Sigmoid colon (tissue), 7 donors: ENCODE measurements at places on chromosomes 4 and X. TPM values are rescaled to one million over a fixed set of nuclear protein-coding genes. Genes with fewer than 3 reads are reported as not detected.
A peak's percentile ranks its signal among the peaks of the same experiment; 100 is the strongest.

Gene CLNK
- not detected for total RNA-seq

Gene TLL1
- 4.9 TPM for total RNA-seq

Gene PWWP3B
- total RNA-seq = 0.36 TPM

Gene CYBB
- 8.9 TPM for total RNA-seq

Gene HNRNPH2
- 51.0 TPM for total RNA-seq

Gene SGMS2
- total RNA-seq = 204 TPM

DNA sequence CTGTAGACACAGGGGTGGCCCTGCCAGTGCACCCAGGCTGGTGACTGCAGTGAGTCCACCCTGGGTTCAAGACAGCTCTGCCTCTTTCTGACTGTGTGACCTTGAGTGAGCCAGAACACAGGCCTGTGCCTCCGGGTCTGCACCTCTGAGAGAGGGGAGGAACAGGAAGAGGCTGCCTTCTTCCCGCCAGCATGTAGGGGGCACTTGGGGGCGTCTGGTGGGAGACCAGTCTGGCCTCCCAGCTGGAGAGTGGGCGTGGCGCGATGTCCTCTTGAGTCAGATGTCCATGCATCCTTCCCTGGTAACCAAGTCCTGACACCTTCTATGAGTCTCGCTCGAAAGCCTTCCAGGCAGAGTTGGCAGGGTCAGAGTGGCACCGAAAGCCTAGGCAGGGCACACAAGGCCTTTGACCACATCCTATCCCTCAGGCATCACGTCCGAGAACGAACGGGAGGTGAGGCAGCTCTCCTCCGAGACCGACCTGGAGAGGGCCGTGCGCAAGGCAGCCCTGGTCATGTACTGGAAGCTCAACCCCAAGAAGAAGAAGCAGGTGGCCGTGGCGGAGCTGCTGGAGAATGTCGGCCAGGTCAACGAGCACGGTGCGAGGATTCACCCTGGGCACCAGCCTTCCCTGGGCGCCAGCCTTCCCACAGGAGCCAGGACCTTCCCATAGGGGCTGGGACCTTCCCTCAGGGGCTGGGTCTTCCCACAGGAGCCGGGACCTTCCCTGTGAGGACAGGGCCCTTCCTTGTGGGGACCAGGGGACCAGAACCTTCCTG lies 21.3 kb downstream of the WFS1 start:
- H3K4me3 ChIP-seq = no peak overlapping the region
- H3K36me3 ChIP-seq = peaks cover 53% of the 10 kb centered on the region
- H3K27ac ChIP-seq = no peak overlapping the region
- H3K4me1 ChIP-seq = no peaks in the 10 kb centered on the region
- DNase-seq = peak; percentile 57
- no peaks in the 10 kb centered on the region for H3K27me3 ChIP-seq

- H3K27ac ChIP-seq = no peak overlapping the region
- H3K4me3 ChIP-seq = no peak overlapping the region
- H3K36me3 ChIP-seq = no peaks in the 10 kb centered on the region
- DNase-seq = no peak
- no peaks in the 10 kb centered on the region for H3K27me3 ChIP-seq
- no peaks in the 10 kb centered on the region for H3K4me1 ChIP-seq
Observed at GRCh38 chrX:130665263-130665662, 237.7 kb downstream of the ENOX2 start.

- no peaks in the 10 kb centered on the region for H3K36me3 ChIP-seq
- H3K4me3 ChIP-seq = no peak overlapping the region
- no peak overlapping the region for H3K27ac ChIP-seq
Observed at GRCh38 chrX:147910607-147911006, 1.1 kb upstream of the FMR1 start.

GRCh38 chr4:68346461-68346860 lies 3.4 kb downstream of the YTHDC1 start:
- no peaks in the 10 kb centered on the region for H3K36me3 ChIP-seq
- no peak overlapping the region for H3K27ac ChIP-seq
- H3K4me3 ChIP-seq = peak overlapping the region; percentile 90
- no peak for DNase-seq
- no peaks in the 10 kb centered on the region for H3K27me3 ChIP-seq

DNA sequence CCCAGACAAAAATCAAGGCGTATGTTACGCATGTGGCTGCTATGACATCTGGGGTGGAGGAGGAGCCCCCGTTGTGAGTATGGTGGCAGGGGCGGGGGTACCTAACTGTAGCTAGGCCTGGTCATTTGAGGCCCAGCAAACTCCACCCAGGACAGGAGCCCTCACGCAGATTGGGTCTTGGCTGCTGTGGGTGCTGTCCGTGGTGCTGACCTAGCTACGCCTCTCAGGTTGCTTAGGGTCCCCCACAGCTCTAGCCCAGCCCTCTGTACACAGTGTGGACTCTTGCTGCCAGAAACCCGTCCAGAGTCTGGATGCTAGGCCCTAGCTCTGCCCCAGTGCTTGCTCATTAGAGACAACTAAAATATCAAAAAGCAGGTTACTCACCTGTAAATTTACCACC lies 146.7 kb upstream of the PSAPL1 start:
- no peaks in the 10 kb centered on the region for H3K4me1 ChIP-seq
- DNase-seq = no peak
- H3K4me3 ChIP-seq = no peak overlapping the region
- no peaks in the 10 kb centered on the region for H3K27me3 ChIP-seq
- no peak overlapping the region for H3K27ac ChIP-seq

GRCh38 chr4:44984083-44984482 lies 257.7 kb upstream of the GNPDA2 start:
- H3K4me1 ChIP-seq = no peaks in the 10 kb centered on the region
- no peaks in the 10 kb centered on the region for H3K36me3 ChIP-seq

DNA sequence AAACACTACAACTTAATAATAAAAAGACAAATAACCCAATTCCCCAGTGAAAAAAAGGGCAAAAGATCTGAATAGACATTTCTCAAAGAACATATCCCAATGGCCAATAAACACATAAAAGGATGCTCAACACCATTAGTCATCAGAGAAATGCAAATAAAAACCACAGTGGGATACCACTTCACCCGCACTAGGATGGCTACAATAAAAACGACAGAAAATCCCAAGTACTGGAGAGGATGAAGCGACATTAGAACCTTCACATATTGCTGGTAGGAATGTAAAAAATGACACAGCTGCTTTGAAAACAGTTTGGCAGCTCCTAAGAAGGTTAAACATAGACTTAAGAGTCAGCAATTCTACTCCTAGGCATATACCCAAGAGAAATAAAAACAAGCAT lies 140.6 kb upstream of the ARX start:
- no peak overlapping the region for H3K4me3 ChIP-seq
- no peaks in the 10 kb centered on the region for H3K27me3 ChIP-seq
- no peaks in the 10 kb centered on the region for H3K36me3 ChIP-seq
- no peak overlapping the region for H3K27ac ChIP-seq
- no peak for DNase-seq

DNA sequence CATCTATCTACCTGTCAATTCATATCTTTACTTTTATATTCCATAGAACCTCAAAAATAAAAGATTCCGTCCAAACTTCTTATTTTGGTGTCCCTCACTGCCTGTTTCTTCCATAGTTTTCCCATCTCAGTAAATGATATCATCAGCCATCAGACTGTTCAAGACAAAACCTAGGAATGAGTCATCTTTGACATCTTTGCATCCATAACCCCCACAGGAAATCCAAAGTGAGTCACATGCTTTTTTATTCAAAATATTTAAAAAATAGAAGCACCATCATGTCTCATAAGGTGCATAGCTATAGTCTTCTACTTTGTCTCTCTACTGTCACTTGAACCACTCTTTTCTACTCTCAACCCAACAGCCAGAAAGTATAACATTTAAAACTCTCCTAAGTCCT lies 29.9 kb upstream of the CXXC4 start:
- no peaks in the 10 kb centered on the region for H3K27me3 ChIP-seq
- H3K27ac ChIP-seq = no peak overlapping the region
- DNase-seq = no peak
- no peaks in the 10 kb centered on the region for H3K4me1 ChIP-seq

- H3K27me3 ChIP-seq = no peaks in the 10 kb centered on the region
- H3K4me3 ChIP-seq = no peak overlapping the region
- DNase-seq = no peak
- H3K4me1 ChIP-seq = no peaks in the 10 kb centered on the region
Observed at GRCh38 chrX:77143907-77144306, 303.3 kb upstream of the FGF16 start.

- H3K4me1 ChIP-seq = no peaks in the 10 kb centered on the region
- H3K4me3 ChIP-seq = no peak overlapping the region
- DNase-seq = no peak
- H3K27ac ChIP-seq = no peak overlapping the region
- H3K36me3 ChIP-seq = no peaks in the 10 kb centered on the region
- H3K27me3 ChIP-seq = no peaks in the 10 kb centered on the region
Observed at GRCh38 chrX:63453571-63453970, 102.4 kb upstream of the SPIN4 start.

GRCh38 chr4:145888393-145888792 lies 50.2 kb downstream of the ZNF827 start:
- peak overlapping the region; percentile 71 for H3K27ac ChIP-seq
- H3K27me3 ChIP-seq = no peaks in the 10 kb centered on the region
- H3K4me3 ChIP-seq = no peak overlapping the region
- no peaks in the 10 kb centered on the region for H3K36me3 ChIP-seq
- DNase-seq = no peak

DNA sequence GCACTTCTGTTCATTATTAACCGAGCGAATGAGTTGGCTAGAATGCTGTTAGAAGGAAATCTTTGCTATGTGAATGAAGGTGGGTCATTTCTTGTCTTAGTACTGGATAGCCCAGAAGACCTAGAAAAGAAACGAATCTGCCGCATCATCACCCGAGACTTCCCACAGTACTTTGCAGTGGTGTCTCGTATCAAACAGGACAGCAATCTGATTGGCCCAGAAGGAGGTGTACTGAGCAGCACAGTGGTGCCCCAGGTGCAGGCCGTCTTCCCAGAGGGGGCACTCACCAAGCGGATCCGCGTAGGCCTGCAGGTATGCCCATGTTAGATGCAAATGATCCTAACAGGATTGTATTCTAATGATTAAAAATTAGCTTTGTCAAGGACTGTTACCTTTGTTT lies 286.3 kb downstream of the ANK2 start:
- H3K27me3 ChIP-seq = no peaks in the 10 kb centered on the region
- no peak overlapping the region for H3K27ac ChIP-seq
- peaks cover 3% of the 10 kb centered on the region for H3K36me3 ChIP-seq

DNA sequence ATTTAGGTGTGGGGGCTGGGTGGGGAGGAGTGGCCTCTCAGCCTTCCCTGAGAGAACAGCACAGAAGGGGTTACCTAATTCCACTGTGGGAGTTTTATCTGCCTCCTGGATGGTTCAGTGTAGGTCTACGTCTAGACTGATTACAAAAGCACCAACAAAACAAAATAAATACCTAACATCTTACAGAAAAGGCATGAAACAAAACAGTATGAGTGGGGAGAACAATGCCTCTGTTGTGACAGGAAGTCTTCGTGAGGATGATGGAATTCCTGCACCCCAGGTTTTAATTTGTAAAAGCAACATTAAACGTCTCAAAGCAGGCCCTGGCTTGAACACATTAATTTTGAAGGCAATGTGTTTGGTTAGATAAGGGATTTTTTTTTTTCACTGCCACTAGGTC lies 112.1 kb upstream of the GPC4 start:
- H3K27me3 ChIP-seq = no peaks in the 10 kb centered on the region
- no peaks in the 10 kb centered on the region for H3K36me3 ChIP-seq
- no peak overlapping the region for H3K4me3 ChIP-seq

- no peaks in the 10 kb centered on the region for H3K4me1 ChIP-seq
- H3K36me3 ChIP-seq = no peaks in the 10 kb centered on the region
- H3K27me3 ChIP-seq = no peaks in the 10 kb centered on the region
- H3K4me3 ChIP-seq = no peak overlapping the region
- H3K27ac ChIP-seq = no peak overlapping the region
- no peak for DNase-seq
Observed at GRCh38 chr4:140710908-140711622, 45.1 kb downstream of the TBC1D9 start.

GRCh38 chr4:30952526-30953219 lies 232.5 kb downstream of the PCDH7 start:
- DNase-seq = no peak
- H3K27ac ChIP-seq = no peak overlapping the region
- H3K4me3 ChIP-seq = no peak overlapping the region
- peaks cover 7% of the 10 kb centered on the region for H3K4me1 ChIP-seq
- no peaks in the 10 kb centered on the region for H3K36me3 ChIP-seq

GRCh38 chrX:43552156-43552555 lies 103.9 kb upstream of the MAOA start:
- no peak for DNase-seq
- no peaks in the 10 kb centered on the region for H3K36me3 ChIP-seq
- no peak overlapping the region for H3K27ac ChIP-seq
- H3K4me3 ChIP-seq = no peak overlapping the region

- no peaks in the 10 kb centered on the region for H3K36me3 ChIP-seq
- no peak overlapping the region for H3K4me3 ChIP-seq
- no peaks in the 10 kb centered on the region for H3K27me3 ChIP-seq
Observed at GRCh38 chrX:100120956-100121355, 289.1 kb downstream of the PCDH19 start.

DNA sequence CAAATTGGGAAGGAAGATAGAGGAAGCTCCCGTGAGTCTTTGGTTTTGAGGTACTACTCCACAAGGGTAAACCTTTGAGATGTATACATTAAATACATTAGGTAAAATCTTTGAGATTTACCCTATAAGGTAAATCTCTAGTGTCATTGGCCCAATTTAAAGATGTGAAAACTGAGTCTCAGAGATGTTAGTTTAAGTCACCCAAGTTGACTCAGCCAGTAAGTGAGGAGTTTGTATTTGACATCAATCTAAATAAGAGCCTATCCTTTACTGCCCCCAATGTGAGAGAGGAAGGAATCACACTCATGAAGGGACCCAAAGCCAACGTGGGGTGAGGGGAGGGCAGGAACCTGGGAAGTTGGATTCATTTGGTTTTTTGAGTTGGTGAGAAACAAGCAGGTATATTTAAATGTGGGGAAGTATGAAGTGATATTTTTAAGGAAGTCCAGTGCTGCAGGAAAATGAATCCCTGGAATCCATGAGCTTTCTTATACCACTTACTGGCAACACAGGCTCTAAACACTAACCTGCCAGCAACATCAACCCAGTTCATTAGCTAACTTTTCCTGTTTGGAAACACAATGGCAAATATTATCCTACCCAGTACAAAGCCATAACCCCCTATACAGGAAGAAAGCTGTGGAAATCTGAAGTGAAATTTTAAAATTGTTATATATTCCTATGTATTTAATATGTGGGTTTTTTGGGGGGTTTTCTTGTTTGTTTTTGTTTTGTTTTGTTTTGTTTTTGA lies 55.3 kb downstream of the PALLD start:
- H3K27me3 ChIP-seq = no peaks in the 10 kb centered on the region
- H3K4me1 ChIP-seq = no peaks in the 10 kb centered on the region
- DNase-seq = no peak

- no peaks in the 10 kb centered on the region for H3K27me3 ChIP-seq
- no peak overlapping the region for H3K27ac ChIP-seq
- DNase-seq = no peak
- no peaks in the 10 kb centered on the region for H3K36me3 ChIP-seq
- no peak overlapping the region for H3K4me3 ChIP-seq
- no peaks in the 10 kb centered on the region for H3K4me1 ChIP-seq
Observed at GRCh38 chr4:88135356-88135663, 23.1 kb downstream of the ABCG2 start.
